Esophagus squamous epithelium (tissue), 5 donors: ENCODE measurements at places on chromosomes 13 and 19.

GRCh38 chr13:67520886-67521285 lies 290.8 kb upstream of the PCDH9 start:
- no peak for DNase-seq

- DNase-seq: no peak
Measured at GRCh38 chr13:23828086-23828485, 61.1 kb downstream of the MIPEP start.

GRCh38 chr19:12667731-12668302 lies 1.2 kb downstream of the WDR83 start:
- DNase-seq: no peak

- no peak for DNase-seq
Measured at GRCh38 chr19:17294051-17294891, 9.0 kb downstream of the ABHD8 start.

- no peak for DNase-seq
Measured at GRCh38 chr13:109787135-109787954, 962 bp upstream of the IRS2 start.

DNA sequence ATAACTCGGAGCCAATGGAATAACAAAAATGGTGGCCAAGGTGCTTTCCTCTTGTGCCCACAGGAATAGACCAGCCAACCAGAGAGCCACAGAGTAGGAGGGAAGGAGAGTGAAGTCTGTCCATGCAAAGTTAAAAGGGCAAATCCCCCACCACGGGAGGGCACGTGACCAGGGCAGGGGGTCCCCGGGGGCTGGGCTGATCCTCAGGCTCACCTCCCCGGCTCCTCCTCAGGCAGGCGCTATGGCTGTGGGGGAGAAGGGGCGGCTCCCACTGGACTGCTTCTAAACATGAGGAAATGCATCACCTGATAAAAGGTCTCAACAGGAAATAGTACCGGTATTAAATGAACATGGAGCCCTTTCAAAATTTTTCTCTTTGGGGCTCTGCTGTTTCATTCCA lies 73.2 kb upstream of the SLC15A1 start:
- DNase-seq: no peak

DNA sequence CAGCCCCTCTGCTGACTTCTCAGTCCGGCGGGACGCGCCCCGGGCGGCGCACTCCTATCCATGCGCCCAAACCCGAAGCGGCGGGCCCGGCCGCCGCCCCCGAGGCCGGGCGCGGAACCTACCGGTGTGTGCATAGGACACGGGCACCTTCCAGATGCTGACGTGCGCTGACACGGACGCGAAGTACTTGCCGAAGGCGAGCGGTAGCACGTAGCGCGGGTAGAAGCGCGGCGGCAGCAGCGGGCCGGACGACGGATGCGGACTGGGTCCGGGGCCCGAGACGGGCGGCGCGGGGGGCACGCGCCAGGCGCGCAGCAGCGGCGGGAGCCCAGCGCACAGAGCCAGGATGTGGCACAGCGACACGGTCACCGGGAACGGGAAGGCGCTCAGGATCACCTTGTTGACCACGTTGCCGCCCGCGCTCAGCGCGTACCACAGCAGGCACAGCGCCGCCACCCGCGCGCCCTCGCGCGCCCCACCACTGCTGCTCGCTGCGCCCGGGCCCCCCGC lies 338 bp downstream of the SLC35E1 start:
- no peak for DNase-seq

DNA sequence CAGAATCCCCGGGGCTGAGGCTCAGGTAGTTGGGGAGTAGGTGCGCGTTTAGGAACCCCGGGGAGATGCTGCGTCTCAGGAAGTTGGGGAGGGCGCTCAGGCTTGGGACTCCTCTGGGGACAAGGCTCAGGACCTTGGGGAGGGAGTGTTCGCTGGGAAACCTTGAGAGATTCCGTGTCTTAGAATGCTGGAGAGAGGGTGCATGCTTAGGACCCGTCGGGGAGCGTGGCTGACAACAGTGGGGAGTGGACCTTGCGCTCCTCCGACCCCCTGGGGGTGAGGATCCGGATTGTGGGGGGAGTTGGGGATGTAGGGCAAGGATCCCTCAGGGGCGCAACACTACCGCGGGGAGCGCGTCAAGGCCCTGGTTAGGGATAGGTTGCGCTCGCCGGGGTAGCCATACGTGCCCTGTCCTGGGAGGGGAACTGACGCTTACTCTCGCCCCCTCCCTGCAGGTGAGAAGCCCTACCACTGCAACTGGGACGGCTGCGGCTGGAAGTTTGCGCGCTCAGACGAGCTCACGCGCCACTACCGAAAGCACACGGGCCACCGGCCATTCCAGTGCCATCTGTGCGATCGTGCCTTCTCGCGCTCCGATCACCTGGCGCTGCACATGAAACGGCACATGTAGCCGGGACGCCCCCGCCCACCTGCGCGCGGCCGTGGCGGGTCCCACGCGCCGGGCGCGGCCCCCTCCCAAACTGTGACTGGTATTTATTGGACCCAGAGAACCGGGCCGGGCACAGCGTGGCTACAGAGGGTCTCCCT lies 2.0 kb downstream of the KLF2 start:
- DNase-seq: no peak

GRCh38 chr13:32663660-32664059 lies 77.4 kb downstream of the PDS5B start:
- no peak for DNase-seq

GRCh38 chr19:49560358-49560900 lies 19.9 kb downstream of the NOSIP start:
- no peak for DNase-seq

GRCh38 chr19:12885749-12886650 lies 1.0 kb downstream of the KLF1 start:
- DNase-seq: no peak

- DNase-seq: no peak
Measured at GRCh38 chr13:112132619-112133018, 65.7 kb downstream of the SOX1 start.

GRCh38 chr19:44303976-44304568 lies 753 bp downstream of the ZNF235 start:
- no peak for DNase-seq

GRCh38 chr19:12997967-12998940 lies 3.0 kb downstream of the NFIX start:
- no peak for DNase-seq

DNA sequence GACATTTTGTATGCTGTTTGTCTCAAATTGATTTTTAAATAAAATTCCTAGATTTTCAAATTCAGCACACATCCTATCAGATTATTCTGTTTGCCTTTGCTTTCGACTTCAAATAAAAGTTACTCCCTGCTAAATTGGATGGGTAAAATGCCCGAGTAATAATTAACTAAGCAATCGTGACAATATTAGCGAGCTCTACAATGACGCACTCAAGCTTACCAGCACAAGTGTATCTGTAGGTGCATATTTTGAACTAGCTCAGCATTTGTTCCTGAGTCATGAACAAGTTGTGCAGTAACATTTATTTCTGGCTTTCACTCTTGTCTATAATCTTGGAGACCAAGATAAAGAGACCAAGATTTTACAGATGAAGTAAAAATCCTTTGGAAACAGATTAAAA lies 113.4 kb downstream of the UBL3 start:
- DNase-seq: no peak

GRCh38 chr13:91142572-91142971 lies 204.9 kb upstream of the MIR17HG start:
- DNase-seq: no peak

GRCh38 chr19:6706633-6706958 lies 13.9 kb downstream of the C3 start:
- no peak for DNase-seq

DNA sequence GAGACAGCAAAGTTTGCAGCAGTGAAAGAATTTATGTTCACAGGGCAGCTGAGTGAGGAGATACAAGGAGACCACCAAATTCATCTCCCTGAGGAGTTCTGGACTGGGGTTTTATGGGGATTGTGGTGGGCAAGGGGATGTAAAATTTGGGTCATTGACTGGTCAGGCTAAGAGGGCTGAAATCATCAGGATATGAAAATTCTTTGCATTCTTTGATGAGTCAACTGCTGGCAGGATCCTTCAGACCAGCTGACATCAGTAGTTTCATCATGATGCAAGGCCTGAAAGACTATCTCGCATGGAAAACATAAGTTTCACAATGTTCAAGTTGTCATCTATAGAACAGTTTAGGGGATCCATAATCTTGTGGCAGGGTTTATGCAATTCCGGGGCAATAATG lies 869.5 kb upstream of the PCDH9 start:
- DNase-seq: no peak

- DNase-seq: no peak
Measured at GRCh38 chr13:21733475-21734263, 62.8 kb downstream of the FGF9 start.

DNA sequence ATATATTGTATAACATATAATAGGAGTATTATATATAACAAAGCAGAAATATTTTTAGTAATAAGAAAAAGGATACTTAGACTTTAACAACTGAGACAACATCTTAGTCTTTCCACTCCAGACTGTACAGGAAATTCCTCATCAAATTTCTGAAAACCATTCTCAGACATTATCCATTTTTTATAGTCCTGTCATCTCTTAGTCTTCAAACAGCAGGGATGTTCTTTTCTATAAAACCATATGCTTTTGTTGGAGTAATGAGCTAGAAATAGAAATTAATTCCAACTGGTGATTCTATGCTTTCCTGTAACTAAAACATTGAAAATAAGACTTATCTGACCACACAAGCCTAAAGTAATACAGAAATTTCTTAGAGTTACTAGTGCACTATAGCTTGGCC lies 82.2 kb upstream of the CSNK1A1L start:
- no peak for DNase-seq

- DNase-seq: no peak
Measured at GRCh38 chr13:29281932-29282495, 313.5 kb downstream of the SLC7A1 start.

DNA sequence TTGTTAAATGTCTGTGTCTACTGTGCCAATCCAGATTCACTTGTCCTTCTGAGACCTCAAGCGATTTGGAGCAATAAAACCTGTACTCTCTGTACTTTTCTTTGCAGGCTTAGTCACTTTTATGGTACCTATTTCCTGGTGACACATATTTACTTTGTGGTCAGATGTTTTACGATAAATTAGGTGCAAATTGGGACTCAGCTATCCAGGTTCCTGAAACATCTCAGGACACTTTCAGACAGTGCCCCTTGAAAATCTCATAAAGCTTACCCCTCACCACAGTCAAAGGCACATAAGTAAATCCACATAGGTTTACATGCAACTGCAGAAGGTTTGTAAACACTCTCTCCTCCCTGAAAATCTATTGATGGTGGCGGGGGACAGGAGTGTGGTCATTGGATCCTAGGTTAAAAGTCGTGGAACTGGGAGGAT lies 438.8 kb downstream of the EFNB2 start:
- no peak for DNase-seq

GRCh38 chr19:30225676-30226463 lies 146.3 kb upstream of the ZNF536 start:
- no peak for DNase-seq

GRCh38 chr19:32387701-32388392 lies 17.7 kb upstream of the DPY19L3 start:
- no peak for DNase-seq

- no peak for DNase-seq
Measured at GRCh38 chr13:25037057-25037813, 58.7 kb upstream of the PABPC3 start.

DNA sequence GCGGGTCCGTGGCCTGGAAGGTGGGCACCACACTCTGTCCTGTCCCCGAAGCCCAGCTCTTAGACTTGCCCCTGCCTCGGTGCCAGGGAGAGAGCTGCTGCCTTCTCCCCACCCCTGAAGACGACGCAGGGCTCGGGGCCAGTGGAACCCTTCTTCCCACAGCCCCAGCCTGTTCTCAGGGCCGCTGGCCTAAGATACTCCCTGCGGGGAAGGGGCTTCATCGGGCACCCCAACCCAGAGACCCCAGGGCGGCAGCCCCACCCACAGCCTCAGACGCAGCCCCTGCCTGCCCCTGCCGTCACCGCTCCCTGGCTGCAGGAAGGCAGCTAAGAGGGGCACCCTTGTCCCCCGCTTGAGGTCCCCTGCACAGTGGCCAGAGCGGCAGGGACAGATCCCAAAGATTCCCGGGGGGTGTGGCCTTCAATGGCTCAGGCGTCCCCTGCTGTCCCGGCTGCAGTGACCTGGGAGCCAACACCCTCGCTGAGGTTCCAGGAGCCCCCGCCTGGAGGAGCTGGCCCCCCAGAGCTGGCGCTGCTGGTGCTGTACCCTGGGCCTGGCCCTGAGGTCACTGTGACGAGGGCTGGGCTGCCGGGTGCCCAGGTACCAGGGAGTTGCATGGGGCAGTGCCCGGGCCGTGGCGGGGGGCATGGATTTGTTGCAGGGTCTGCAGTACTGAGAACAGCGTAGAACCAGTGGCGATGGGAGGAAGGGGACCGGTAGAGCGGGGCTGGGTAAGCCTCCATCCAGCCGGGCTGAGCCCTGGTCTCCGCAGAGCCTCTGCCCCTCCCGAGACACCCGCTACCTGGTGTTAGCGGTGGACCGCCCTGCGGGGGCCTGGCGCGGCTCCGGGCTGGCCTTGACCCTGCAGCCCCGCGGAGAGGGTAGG lies 1.0 kb downstream of the AMH start:
- no peak for DNase-seq

DNA sequence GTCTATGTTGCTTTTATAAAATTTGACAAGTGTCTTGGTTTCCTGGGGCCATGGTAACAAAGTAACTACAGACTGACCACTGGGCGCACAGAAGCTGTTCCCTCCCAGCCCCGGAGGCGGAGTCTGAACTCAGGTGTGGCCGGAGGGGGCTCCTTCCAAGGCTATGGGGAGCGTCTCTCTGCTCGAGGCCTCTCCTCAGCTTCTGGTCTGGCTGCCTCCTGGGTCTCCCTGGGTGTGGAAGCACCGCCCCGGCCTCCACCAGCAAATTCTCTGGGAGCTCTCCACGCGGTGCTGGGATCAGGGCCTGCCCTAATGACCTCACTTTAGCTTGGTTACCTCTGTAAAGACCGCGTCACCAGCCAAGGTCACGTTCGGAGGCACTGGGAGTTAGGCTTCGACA lies 45.7 kb upstream of the F7 start:
- DNase-seq: no peak

GRCh38 chr13:38180670-38181069 lies 169.0 kb upstream of the UFM1 start:
- no peak for DNase-seq

- DNase-seq: no peak
Measured at GRCh38 chr19:57037556-57037955, 82.2 kb upstream of the USP29 start.

GRCh38 chr19:33071887-33072286 lies 7.2 kb upstream of the RHPN2 start:
- no peak for DNase-seq

GRCh38 chr13:38602266-38602665 lies 84.6 kb upstream of the FREM2 start:
- DNase-seq: no peak

GRCh38 chr19:15432018-15432494 lies 13.3 kb upstream of the AKAP8L start:
- DNase-seq: no peak

DNA sequence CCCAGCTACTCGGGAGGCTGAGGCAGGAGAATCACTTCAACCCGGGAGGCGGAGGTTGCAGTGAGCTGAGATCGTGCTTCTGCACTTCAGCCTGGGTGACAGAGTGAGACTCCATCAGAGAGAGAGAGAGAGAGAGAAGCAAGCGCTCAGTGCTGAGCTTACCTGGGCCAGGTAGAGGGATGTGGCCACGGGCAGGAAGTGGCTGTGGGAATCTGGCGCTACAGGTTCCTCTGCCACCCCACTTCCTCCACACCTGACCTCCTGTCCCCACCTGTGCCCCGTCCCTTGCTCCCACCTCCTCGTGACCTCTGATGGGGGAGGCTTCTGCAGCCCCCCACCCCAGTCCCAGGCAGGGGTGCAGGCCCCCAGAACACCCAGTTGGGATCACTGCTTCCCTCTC lies 1.0 kb upstream of the NCCRP1 start:
- no peak for DNase-seq

GRCh38 chr13:58883405-58883804 lies 1251.9 kb downstream of the PCDH17 start:
- no peak for DNase-seq

GRCh38 chr13:43014162-43014561 lies 9.2 kb upstream of the DNAJC15 start:
- DNase-seq: no peak
